ENCODE measurements at places on chromosomes 11 and 22. TPM values are rescaled to one million over a fixed set of nuclear protein-coding genes. Genes with fewer than 3 reads are reported as not detected.

C11orf16 gene
- not detected for total RNA-seq

GP1BB gene
- total RNA-seq: 1.0 TPM

SULT4A1 gene
- total RNA-seq: not detected

CRYAB gene
- 1.1 TPM for total RNA-seq

SEC14L2 gene
- 9.4 TPM for total RNA-seq

NUMA1 gene
- total RNA-seq: 190 TPM

THAP7 gene
- total RNA-seq: 29.1 TPM

SLC16A8 gene
- not detected for total RNA-seq
